ENCODE measurements at places on chromosomes 4 and X.
A peak's percentile ranks its signal among the peaks of the same experiment; 100 is the strongest.

DNA sequence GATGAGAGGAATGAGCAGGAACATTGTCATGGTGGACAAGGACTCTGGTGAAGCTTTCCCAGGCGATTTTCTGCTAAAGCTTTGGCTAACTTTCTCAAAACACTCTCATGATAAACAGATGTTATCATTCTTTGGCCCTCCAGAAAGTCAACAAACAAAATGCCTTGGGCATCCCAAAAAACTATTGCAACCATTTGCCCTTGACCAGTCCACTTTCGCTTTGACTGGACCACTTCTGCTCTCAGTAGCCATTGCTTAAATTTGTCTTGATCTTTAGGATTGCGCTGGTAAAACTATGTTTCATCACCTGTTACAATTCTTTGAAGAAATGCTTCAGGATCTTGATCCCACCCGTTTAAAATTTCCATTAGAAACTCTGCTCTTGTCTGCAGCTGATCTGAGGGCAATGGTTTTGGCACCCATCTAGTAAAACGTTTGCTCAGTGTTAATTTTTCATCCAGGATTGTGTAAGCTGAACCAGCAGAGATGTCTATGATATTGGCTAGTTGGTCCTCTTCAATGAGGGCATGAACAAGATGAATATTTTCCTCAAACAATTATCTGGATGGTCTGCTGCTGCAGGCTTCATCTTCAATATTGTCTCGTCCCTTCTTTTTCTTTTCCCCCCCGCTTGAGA is 14.8 kb downstream of the TBC1D1 start:
- no peak for DNase-seq

- DNase-seq: no peak
These were observed 35.4 kb upstream of the TMSB15B start for GRCh38 chrX:103927030-103927429.

- DNase-seq: no peak
These were observed 25.5 kb upstream of the MAN2B2 start for GRCh38 chr4:6549445-6549844.

- no peak for DNase-seq
These were observed 313.4 kb downstream of the LDB2 start for GRCh38 chr4:16585053-16585452.

- no peak for DNase-seq
These were observed 9.3 kb downstream of the PDZD4 start for GRCh38 chrX:153821066-153821465.

DNA sequence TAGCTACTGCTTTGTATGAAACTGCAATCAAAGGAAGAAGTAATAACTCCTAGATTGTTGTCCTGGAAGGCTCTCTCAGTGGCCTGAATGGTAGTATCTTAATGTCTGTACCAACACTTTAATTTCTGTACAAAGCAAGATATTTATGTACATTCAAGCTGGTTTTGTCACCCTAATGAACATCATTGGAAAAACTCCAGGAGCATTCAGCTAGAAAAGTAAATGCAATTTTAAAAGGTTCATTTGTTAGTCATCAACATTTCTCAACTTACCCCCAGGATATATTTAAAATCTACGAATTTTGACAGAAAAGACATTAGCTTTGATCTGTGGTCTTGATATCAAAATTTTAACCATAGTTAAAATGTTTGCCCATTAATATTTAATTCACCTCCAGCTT is 80.0 kb upstream of the FGF13 start:
- DNase-seq: no peak

GRCh38 chr4:87916626-87917025 is 58.9 kb upstream of the SPP1 start:
- DNase-seq: no peak

DNA sequence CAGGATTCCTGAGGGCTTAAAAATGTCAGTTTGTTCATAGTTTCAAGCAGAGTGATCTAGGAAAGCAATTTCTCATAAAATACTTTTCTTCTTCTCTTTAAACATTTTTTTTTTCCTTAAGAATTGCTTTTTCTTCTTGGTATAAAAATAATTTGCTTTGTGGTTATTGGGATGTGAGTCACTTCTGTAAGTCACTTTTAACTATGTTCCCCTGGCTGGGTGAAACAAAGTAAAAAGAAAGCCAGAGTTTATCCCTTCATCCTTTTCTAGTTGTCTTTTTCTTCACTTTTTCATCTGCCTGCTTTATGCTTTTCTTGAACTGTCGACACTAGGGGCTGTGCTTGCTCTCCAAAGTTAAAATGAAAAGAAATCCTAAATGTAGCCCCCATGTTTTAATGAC is 33.5 kb downstream of the ARSJ start:
- no peak for DNase-seq

DNA sequence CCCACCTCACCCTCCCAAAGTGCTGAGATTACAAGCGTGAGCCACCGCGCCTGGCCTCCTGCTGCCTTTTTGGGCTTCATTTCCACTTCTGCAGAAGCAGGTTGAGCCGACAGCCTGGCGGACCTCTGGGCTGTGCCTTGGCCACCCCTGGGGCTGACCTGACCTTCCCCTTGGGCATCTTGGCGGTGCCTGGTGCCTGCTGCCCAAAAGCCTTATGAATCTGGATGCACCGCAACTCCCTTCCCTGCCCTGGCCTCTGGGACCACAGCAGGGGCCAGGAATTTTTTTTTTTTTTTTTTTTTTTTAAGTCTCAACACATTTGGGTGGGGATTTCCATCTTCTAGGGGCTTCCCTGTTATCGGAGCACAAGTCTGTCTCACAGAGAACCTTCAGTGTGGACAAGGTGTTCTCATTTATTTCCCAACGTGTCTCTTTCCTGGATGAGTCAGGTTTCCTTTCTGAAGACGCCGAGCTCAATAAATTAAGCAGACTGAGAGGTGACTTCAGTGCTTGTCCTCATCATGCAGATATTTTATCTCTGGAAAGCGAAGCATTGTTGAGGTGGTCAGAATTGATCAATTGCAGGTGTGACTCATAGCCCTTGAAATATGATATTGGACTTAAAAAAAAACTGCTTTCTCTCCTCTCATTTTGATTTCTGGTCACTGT is 79.7 kb downstream of the SHROOM2 start:
- DNase-seq: no peak

- peak; percentile 63 for DNase-seq
These were observed 242.0 kb downstream of the BCOR start for GRCh38 chrX:39855748-39856129.

- no peak for DNase-seq
These were observed 27.1 kb downstream of the EVC start for GRCh38 chr4:5738061-5738460.

DNA sequence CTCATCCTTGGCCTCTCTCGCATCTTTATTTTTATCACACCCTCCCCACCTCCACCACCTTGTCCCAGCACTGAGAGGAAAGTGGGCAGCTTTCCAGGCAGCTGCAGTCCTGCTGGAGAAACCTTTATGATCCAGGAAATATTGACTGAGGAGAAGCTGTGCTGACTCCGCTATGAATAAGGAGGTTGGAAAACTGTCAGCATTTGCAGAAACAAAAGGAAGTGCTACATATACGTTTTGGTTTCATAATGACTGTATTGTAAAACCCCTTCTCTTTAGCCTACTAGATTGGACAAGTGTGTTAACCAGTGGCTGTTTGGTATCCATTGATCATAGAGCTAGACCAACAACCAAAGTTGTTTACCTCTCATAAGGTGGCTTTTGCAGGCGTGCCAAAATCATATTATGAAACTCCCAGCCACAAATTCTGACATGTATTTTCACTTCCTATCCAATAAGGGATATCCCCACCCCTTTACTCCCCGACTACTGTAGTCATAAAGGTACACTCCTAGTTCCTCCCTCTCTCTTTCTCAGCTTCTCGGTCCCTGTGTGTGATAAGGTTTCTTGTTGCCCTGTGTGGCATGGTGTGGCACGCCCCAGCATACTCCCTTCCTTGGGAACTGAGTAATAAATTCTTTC is 88.4 kb downstream of the GPR143 start:
- DNase-seq: no peak

- no peak for DNase-seq
These were observed 107.5 kb downstream of the VSIG4 start for GRCh38 chrX:65932173-65933084.

DNA sequence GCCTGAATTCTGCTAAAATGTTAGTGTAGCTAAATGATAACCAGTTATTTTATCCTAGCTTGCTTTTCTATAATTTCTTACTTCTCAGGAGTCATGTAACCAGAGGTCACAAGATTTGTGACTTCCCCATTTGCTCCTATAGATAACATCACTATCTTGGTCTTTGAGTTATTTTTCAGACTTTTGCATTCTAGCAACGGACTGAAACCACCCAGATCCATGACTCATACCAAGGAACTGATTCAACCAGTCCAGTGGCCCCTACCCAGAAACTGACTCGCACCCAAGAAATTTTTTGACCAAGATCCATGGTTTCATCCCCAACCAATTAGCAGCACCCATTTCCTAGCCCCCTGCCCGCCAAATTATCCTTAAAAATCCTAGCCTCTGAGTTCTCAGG is 50.0 kb downstream of the IQCM start:
- DNase-seq: no peak

DNA sequence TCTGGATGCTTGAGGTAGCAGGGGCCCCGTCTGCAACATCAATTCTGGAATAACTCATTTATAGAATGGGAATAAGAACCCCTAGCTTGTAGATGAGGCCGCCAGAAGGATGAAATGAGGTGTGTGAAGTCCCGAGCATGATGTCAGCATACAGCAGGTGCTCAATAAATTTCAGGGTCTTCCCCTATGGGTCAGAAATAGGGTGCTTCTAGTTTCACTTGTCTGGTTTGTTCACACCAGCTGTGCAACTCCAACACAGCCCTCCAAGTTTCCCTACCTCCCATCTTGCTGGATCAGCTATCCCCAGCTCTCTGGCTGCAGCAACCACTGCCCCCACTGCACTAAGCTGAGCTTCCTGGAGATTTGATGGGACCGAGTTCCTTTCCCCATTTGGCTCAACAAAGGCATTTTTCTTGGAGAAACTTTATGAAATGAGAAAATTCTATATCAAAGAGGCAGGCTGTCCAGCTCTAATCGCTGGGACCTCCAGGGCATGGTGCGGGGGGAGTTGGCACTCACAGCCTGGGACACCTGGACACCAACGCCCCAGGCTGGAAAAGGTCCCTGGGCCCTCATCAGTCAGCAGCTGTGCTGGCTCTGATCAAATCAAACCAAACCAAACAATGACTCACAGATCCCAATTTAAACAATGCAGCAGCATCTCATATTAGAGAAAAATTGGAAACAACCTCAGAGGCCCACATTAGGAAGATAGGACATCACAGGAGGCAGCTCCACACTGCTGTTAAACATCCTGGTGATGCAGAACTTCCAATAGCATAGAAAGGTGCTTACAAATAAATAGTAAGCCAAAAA is 13.3 kb downstream of the SLC2A9 start:
- DNase-seq: no peak
